ENCODE measurements at places on chromosomes 7 and 10. TPM values are rescaled to one million over a fixed set of nuclear protein-coding genes. Genes with fewer than 3 reads are reported as not detected.

ASIC3 gene
- total RNA-seq, result 11.0 TPM

SLC13A1 gene
- total RNA-seq, result not detected

GRCh38 chr7:74149603-74150002 lies 24.6 kb upstream of the EIF4H start:
- DNase-seq, result no peak

GRCh38 chr7:156237614-156238013 lies 403.0 kb upstream of the RNF32 start:
- no peak for DNase-seq

CALML5 gene
- total RNA-seq, result 0.46 TPM

DNA sequence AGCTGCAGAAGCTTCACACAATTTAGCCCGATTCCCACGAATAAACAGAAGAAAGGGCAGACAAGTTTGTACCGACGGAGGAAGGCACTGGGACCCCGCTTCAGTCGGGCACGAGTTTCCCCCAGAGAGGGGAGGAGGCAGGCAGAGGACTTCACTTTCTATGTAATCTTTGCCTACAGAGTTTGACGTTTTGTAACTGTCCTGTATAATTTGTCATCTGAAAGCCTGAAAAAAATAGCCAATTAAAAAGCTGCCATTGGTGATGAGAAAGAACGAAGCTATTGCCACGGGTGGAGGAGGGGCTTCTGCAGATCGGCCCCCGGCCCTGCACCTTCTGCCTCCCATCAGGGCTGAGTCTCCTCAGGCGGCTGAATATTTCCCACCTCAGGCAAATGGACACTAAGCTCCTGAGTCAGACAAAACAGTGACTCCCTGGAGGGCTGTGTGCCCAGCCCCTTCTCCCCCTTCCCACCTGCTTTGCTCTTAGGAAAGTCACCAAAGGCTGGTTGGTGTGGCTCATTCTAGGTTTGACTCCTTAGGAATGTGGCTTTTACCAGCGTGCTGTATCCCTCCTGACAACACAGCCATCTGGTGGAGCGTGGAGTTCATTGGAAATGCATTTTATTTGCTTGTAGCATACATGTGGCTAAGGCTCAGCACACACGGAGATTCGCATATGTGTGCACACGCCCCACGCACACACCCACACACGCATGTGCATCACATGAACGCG lies 117.4 kb downstream of the VIPR2 start:
- no peak for DNase-seq

- no peak for DNase-seq
These were observed 28.3 kb downstream of the DRGX start for GRCh38 chr10:49367600-49367999.

- DNase-seq, result no peak
These were observed 343.7 kb downstream of the TCERG1L start for GRCh38 chr10:130967784-130968183.

TDRD1 gene
- 16.0 TPM for total RNA-seq

DNA sequence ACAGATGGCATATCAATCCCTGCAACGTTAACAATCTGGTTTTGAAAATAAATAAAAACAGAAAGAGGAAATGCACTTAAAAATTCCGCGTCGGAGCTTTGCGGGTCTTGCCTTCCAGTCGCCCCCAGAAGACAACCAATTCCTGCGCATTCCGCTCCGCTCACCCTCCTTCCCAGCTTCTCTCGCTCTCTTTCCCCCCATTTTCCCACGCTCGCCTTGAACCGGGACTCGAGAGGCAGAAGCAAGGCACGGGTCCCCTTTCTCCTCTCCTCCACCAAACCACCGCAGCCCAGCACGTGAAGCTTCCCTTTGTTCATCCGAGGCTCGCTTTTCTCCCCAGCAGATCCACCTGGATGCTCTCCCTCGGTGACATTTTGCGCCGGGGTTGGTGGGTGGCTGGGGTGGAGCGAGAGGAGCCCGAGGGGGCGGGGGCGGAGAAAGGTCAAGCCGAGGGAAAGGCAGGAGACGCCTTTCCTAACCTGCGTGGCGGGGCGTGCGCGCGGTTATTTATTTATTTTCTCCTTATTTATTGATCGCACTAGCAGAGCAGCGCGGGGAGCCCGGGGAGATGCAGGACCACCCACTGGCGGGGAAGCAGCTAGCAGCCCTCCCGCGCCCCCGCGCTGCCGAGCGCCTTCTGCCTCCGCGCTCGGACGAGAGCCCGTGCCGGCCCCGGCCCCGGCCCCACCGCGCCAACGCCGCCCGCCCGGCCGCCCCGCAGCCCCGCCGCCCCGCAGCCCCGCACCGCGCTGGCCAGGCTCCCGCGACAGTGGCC lies at the start of gene KCND2:
Gene KCND2, plus strand, starts transcription at position 475 of the 775 bp plus-strand sequence.
- no peak for DNase-seq

- DNase-seq, result no peak
These were observed 8.1 kb downstream of the TFAM start for GRCh38 chr10:58393317-58393716.

- no peak for DNase-seq
These were observed 109.9 kb downstream of the CUBN start for GRCh38 chr10:17019696-17020095.

DNA sequence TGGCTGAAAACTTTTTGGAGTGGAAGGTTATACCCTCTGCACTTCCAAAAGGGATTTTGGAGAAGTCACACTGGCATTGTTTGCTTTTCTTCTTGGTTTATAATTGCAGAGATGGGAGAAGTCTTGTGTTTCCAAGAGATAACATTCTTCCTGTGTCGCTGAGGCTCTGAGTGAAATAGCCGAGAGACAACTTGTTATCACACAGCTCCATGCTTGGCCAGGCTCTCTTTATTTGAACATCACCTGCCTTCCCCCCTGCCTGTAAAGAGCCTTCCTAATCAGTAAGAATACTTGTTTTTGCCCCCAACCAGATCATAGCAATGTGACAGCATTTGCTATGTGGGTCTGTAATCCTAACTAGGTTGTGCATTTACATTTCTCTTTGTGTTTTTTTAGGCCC lies 270.7 kb downstream of the GALNT17 start:
- no peak for DNase-seq

PTPRE gene
- 14.3 TPM for total RNA-seq

GRCh38 chr10:11014671-11015445 lies 2.8 kb upstream of the CELF2 start:
- DNase-seq, result no peak

DNA sequence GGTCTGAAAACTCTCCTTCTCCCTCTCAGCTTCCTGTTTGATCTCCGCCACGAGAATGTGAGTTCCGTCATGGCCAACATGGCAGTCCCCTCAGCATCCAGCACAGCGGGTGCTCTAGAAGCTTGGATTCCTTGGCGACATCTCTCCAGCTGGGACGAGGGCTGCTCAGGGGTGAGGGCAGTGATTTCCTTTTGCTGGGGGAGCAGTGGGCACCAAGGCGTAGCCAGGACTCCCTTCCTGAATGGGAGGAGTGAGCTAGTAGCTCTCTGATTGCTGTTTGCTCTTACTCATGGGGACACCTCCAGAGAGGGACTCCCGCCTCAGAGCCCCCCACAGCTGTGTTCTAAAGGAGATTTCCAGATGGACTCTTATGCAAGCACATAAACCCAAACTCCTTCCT lies 28.8 kb upstream of the CTBP2 start:
- DNase-seq, result no peak

DNA sequence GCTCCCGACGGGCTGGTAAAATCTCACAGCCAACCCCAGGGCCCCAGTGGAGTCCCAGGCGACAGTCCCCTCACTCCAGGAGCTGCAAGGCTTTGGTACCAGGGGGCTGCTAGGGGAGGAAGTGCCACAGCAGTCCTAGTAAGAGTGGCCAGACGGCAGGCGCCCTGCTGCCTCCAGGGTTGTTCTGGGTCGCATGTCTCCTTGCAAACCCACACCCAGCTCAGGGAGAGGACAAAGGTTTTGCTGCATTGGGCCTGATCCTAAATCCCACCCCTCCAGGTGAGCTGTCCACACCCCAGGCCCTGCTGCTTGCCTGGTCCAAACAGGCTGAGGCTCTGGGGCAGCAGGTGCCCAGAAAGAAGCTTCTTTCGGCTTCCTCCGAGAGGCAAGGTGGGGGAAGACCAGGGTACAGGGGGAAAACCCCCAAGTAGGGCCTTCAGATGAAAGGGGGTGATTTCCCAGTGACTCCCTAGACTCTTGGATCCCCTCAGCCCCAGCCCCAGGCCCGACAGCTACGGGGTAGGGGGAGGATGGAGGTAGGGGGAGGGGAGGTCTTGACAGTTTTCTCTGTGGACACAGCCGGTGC lies 4.2 kb upstream of the KCP start:
- DNase-seq, result no peak

FGF8 gene
- 1.2 TPM for total RNA-seq

GRCh38 chr7:102404005-102404861 lies 8.1 kb downstream of the PRKRIP1 start:
- no peak for DNase-seq

NEURL1 gene
- total RNA-seq, result 0.96 TPM

- DNase-seq, result peak; percentile 38
These were observed 39.7 kb downstream of the CACNB2 start for GRCh38 chr10:18179891-18180290.

DNA sequence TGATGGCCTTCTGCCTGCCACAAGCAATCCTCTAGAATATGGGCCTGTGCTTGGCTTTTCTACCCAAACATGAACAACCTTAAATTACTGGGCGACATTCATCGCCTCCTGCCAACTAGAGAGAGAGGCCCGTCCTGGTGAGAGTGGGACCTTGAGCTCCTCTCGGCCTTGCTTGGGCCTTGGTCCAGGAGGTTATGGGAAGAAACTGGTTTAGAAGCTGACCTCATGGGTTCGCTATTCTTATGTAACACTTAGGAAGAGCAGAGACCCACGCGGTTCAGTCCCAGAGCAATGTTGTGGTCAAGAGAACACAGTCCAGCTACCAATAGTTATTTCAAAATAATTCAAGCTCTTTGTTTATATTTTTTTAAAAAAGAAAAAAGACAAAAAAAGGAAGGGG lies 176.3 kb upstream of the ZNF32 start:
- no peak for DNase-seq

CTTNBP2 gene
- total RNA-seq, result 8.3 TPM

GRCh38 chr7:5481241-5482019 lies 57.8 kb upstream of the TNRC18 start:
- no peak for DNase-seq

GPR146 gene
- 25.9 TPM for total RNA-seq

PDE6C gene
- not detected for total RNA-seq

DNA sequence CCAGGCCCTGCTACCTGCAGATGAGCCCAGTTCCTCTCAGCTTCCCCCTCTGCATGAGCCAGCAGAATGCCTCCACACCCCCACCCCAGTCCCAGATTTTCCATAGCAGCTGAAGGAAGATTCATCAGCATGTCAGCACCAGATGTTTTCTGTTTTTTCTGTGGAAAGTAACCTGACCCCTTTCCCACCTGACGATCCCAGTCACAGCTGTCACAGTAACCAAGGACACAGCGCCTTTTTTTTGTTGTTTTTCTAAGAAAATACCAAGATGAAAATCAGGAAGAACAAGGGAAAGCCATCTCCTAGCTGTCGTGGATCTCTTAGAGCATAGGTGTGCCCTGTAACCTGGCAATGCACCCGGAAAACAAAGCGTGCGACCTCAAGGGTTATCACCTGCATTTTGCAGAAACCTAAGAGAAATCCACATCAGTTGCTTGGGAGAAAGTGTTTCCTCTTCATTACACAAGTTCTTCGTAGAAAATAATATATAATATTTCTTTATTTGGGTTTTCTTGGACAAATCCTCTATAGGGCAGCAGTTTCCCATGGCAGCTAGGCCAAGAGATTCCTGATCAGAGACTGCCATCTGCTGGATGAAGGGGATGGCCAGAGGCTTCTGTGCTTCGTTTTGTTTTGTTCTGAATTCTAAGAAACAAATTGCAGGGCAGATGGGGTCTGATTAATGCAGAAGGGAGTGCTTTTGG lies 401.9 kb downstream of the TNS3 start:
- DNase-seq, result peak; percentile 40

- DNase-seq, result no peak
These were observed 48.2 kb upstream of the DPYSL4 start for GRCh38 chr10:132138596-132138995.

ASB15 gene
- 1.1 TPM for total RNA-seq

DNA sequence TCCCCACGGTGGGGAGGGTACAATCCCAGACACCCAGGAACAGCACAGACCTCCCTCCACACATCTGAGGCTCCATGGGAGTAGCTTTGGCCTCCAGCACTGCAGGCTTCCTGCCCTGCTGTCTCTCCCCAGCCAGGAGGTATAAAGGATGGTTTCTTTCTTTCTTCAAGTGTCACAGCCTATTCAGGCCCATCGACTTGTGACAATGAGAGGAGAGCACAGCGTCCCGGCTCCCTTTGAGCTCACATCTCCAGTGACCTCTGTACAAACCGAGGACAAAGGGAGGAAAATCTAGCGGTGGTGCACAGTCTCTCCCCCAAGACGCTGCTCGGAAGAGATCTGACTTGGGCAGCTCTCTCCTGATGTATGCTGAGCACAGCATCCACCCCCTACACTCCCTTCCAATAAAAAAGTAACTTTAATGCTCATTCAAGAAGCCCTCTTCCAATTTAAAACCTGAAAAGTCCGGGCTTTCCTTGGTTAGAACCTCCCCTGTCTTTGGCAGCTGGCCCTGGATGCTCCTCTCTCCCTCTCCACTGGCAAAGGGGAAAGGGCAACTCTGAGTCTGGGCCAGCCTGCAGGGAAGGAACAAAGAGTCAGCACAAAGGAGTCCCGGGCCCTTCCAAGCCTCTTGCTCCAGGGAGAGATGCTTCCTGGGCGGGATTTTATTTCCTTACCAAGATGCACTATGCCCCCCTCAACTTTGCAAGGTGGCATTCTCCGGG lies 18.0 kb downstream of the CHST15 start:
- no peak for DNase-seq

DNA sequence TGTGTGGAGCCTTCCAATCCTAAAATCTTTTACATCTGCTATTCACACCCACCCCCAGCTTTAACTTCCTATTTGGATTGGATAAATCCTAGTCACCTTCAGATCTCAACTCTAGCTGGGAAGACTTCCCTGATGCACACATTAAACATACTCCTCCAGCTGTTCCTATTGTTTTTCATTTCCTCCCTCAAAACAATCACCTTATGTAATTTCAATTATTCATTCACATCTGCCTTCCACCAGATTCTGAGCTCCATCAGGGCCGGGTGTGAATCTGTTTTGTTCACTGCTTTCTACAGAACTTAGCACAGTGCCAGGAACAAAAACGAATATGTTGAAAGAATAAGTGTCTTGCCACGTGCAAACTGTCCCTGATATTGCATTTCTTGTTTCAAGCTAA lies 497.4 kb downstream of the PLXDC2 start:
- DNase-seq, result no peak

VWDE gene
- total RNA-seq, result 2.7 TPM

CALCR gene
- total RNA-seq, result 0.45 TPM

- no peak for DNase-seq
These were observed 3.1 kb downstream of the PCOLCE start for GRCh38 chr7:100604976-100605911.

- no peak for DNase-seq
These were observed 258.3 kb downstream of the GATA3 start for GRCh38 chr10:8312781-8313180.

GRCh38 chr10:31090894-31091607 lies 59.4 kb upstream of the ZNF438 start:
- no peak for DNase-seq

ZNF679 gene
- not detected for total RNA-seq

GRCh38 chr7:34282271-34282670 lies 375.7 kb upstream of the NPSR1 start:
- DNase-seq, result no peak

GRCh38 chr7:29078311-29079260 lies 67.8 kb downstream of the CPVL start:
- no peak for DNase-seq

EPHB6 gene
- total RNA-seq, result 98.1 TPM

MSMB gene
- total RNA-seq, result 2,749 TPM

Measured in prostate gland (tissue), 2 donors.